ENCODE measurements at places on chromosomes 13 and 19.

DNA sequence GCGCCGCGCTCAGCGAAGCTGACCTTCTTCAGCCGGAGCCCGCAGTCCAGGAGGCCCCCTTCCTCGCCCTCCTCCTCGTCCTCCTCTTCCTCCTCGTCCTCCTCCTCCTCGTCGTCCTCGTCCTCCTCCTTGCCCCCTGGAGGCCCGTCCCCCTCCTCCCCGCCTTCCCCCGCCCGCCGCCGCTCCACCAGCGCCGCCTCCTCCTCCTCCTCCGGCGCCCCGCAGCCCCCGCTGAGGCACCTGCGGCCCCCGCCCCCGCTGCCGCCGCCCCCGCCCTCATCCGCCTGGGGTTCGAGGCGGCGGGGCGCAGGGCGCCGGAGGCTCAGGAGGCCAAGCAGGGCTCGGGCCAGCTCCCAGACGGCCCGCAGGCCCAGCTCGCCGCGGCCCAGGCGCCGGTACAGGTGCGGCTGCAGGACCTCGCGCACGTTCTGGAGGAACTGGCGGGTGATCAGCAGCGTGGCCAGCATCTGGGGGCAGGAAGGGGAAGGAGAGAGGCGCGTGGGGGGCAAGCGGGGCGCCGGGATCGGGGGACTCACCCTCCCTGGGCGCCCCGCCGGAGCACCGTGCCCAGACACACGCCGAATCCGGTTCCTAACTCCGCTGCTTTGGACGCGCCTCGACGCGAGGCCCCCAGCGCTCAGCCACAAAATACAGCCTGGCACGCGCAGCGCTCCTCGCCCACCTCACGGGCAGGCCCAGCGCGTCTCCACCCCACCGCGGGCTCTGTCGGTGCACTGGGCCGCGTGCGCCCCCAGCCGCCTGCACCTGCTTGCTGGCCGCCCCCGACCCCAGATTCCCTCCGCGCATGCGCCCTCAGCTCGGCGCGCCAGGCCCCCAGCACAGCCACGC, 5.9 kb downstream of the ANO8 start:
- DNase-seq, result no peak

- no peak for DNase-seq
Measured at GRCh38 chr13:66200555-66200954, 1029.6 kb downstream of the PCDH9 start.

DNA sequence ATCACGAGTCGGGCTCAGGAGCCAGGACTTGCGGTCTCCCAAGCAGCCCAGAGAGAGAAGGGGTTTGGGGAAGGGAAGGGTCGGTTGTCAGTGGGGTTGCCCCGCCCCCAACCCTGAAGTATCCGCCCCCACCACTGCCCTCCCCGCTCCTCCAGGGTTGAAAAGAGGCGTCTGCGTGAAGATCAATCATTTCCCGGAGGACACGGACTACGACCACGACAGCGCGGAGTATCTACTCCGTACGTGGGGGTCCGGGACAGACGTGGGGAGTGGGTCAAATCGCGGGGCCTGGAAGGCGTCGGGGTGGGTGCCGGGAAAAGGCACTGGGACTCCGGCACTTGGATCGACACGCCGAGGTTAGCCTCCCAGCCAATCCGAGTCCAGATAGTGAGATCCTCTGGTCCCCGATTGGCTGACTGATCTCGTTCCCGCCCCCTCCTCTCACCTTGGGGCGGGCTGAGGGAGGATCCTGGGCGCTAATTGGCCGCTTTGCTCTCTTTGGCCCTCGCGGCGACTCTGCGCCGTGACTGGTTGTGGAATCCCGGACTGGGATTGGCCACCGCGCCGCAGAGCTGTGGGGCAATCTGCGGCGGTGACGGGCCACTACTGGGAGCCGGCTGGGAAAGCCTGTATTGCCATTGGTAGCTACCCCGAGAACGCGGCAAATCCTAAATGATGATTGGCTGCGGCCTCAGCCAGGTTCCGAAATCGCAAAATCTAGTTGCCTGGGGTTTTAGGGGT, 13.3 kb upstream of the CACNG6 start:
- no peak for DNase-seq

DNA sequence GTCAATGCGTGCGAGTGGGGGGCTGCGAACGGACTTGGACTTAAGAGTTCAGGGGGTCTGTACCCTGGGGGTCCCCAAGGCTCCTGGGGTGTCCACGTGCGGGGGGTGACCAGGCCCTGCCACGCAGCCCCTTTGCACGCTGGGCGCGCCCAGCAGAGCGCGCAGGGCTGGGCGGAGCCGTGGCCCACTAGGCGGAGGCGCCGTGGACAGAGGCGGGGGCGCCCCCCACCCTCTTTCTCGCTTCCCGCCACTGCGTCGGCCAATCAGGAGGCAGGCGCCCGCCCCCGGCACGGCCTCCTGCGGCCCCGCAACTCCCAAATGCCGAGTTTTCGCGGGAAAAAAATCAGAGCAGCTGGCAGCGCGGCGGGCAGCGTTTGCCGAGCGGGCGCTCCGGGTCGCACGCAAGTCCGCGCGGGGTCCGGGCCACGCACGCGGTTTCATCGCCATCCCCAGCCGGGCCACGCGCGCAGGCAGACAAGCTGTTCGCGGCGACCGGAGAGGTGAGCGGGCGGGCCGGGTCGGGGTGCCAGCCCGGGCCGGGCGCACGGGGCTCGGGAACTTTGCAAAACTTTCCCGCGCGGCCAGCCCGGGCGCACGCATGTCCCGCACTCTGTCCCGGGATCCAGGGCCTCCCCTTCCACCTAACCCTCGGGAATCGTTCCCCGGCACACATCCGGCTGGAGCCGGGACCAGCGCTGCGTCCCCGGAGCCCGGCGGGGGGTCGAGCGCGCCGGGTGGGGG, at the start of gene UHRF1:
UHRF1 (plus strand) TSS at position 346 of the 741 bp plus-strand sequence. CDS start 1,385 bp downstream, outside the sequence.
- peak; percentile 14 for DNase-seq

- no peak for DNase-seq
Measured at GRCh38 chr13:43937839-43938238, 58.1 kb downstream of the LACC1 start.

- DNase-seq, result no peak
Measured at GRCh38 chr13:99398071-99398470, 90.9 kb upstream of the GPR183 start.

- DNase-seq, result no peak
Measured at GRCh38 chr13:20181188-20181587, 11.6 kb downstream of the GJB2 start.

DNA sequence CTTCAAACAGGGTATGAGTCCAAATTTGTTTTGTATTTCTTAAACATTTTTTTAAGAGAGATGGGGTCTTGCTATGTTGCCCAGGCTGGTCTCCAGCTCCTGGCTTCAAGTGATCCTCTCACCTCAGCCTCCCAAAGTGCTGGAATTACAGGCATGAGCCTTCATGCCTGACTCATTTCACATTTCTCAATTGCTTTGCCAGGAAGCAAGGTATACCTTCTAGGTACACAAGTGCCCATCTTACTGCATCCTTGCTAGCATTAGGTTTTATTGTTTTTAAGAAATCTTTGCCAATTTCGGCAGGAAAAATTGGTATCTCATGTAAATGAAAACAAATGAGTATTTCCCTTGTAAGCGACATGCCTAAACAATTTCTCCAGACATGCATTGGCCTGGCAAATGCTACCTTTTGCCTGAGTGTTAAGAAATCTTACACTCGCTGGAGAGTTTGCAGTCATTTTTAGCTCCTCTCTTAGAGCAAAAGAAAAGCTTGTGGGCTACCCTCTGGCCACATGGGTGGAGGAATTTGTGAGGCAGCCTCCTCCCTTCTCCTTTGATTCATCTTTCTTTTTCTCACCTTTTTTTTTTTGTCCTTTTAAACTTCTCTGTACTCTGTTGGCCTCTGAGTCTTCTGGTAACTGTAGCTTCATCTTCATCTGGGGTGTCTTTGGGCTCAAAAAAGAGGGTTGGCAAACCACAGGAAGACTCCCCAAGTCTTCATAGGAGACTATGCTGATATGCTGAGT, 33.0 kb downstream of the ACTL9 start:
- DNase-seq, result no peak

GRCh38 chr13:38902551-38902950, 88.1 kb downstream of the STOML3 start:
- no peak for DNase-seq

GRCh38 chr13:44300895-44301638, 72.6 kb upstream of the SERP2 start:
- no peak for DNase-seq

- DNase-seq, result no peak
Measured at GRCh38 chr19:48363500-48363809, 285 bp downstream of the TMEM143 start.

- no peak for DNase-seq
Measured at GRCh38 chr13:98222816-98223215, 45.7 kb upstream of the RNF113B start.

DNA sequence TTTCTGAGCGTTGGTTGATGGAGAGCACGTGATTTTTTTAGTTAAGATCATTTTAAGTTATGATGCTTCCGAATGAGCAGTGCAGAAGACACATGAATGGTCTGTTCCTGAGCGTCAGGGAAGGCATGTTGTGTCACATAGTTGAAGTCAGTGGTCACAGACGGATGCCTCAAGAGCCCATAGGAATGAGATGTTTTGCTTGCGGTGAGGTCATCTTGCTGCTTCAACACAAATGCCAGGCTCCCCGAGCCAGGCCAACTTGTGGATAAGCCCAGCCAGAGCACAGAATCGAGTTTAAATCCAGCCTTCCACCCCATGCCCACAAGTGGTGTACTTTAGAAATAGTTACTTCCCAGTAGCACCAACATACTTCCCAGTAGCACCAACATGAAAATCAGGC, 5.4 kb downstream of the UPF3A start:
- no peak for DNase-seq
